ENCODE measurements at places on chromosomes 3 and 15. TPM values are rescaled to one million over a fixed set of nuclear protein-coding genes. Genes with fewer than 3 reads are reported as not detected.
A peak's percentile ranks its signal among the peaks of the same experiment; 100 is the strongest.

Gene NR2E3
- total RNA-seq = not detected

DNA sequence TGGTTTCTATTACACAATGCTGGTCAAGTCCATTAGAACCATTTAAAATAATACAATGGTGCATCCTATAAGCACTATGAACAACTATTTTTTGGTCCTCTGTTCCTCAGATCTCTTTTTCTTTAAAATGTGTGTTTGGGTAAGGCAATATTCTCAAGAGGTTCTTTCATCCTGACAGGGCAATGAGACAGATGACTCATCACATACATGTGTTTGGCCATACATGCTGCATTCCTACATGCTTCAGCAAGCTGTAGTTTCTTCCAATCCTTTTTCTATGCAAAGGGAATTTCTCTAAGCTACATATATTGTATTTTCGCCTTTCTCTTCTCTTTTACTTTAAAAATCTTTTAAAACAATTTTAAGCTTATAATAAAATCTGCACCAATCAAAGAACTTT is 52.7 kb downstream of the OTOL1 start:
- no peaks in the 10 kb centered on the region for H3K36me3 ChIP-seq
- no peak for DNase-seq
- no peaks in the 10 kb centered on the region for H3K4me1 ChIP-seq
- no peak overlapping the region for H3K27ac ChIP-seq
- no peaks in the 10 kb centered on the region for H3K27me3 ChIP-seq

DNA sequence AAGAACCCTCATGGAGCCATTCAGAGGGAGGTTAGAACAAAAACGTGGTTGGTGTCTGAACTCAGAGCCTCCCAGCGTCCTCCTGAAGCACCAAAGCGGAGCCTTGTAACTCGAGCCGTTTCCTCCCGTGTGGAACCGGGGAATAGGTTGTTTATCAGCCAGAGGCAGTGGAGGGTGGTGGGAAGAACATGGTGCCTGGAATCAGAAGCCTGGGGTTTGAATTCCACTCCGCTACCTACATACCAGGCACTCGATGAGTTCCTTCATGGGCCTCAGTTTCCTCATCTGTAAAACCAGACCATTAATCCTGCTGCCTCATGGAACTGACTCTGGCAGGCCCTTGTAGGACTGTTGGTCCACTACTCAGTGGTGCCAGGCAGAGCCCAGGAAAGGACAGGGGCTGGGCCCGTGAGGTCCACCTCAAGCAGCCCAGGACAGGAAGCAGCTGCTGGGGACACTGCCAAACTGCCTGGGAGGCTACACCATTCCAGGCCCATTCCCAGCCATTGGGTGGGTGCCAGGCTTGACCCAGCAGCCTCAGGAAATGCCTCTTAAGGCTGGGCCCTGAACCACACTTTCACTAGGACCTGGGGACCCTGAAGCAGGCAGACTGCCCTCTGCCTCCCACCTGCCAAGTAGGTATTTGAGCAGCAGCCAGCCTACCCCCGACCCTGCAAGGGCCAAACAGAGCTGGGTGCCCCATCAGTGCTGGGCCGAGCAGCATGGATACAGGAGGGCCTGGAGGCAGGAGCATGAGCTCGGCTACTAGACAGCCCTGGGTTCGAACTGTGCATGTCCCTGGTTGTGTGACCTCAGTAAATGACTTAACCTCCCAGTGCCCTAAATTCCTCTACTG is 33.4 kb downstream of the PRKCD start:
- peaks cover 7% of the 10 kb centered on the region for H3K36me3 ChIP-seq
- H3K27me3 ChIP-seq = peaks cover 7% of the 10 kb centered on the region
- peaks cover 27% of the 10 kb centered on the region for H3K4me1 ChIP-seq
- peak; percentile 41 for DNase-seq
- H3K4me3 ChIP-seq = no peak overlapping the region

DNA sequence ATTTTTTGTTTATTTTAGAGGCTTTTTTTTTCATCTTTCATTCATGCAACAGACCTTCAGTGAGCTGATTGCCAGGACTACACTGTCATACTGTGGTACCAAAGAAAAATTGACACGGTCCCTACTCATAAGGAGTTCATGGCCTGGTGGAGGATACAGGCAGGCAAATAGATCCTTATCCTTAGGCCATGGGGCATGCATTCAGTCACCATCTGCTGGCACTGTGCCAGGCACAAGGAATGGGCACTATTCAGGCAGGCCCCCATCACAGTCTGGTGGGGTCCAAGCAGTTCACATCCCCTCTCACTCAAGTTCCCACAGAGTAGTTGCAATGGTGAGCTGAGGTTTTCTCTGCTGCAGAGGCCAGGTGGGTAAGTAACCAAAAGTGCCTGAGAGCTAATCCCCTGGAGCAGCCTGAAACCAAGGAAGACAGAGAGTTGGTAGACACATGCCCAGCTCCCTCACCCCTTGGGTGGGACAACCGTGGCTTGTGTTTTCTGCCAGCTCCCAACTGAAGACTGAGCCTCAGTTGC is 17.3 kb downstream of the CISH start:
- H3K27ac ChIP-seq = no peak overlapping the region
- no peak overlapping the region for H3K4me3 ChIP-seq
- H3K36me3 ChIP-seq = no peaks in the 10 kb centered on the region

GRCh38 chr15:69868756-69869155 is 229.0 kb downstream of the TLE3 start:
- H3K36me3 ChIP-seq = no peaks in the 10 kb centered on the region
- H3K4me1 ChIP-seq = no peaks in the 10 kb centered on the region
- H3K27ac ChIP-seq = no peak overlapping the region
- H3K4me3 ChIP-seq = no peak overlapping the region
- no peak for DNase-seq

Data from endothelial cell (in vitro differentiated cells).